Thyroid gland (tissue), 4 donors: ENCODE measurements at places on chromosomes 5 and 9. TPM values are rescaled to one million over a fixed set of nuclear protein-coding genes. Genes with fewer than 3 reads are reported as not detected.
A peak's percentile ranks its signal among the peaks of the same experiment; 100 is the strongest.

DNA sequence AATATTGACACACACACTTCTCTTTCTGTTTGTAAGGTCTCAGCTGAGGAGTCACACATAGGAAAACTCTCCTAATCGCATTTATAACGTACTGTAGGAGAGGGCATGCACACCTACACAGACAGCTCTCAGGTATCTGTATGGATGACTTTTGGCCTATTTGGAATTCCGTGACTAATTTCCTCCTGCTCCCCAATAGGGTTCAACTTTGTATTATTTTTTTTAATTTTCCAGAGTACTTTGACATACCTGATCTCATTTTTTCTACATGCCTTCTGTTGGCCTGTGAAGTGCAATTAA is 195.9 kb downstream of the ARHGAP26 start:
- H3K4me3 ChIP-seq = no peak overlapping the region
- no peak for DNase-seq
- H3K27ac ChIP-seq = no peak overlapping the region
- H3K36me3 ChIP-seq = no peaks in the 10 kb centered on the region
- no peaks in the 10 kb centered on the region for H3K27me3 ChIP-seq
- no peaks in the 10 kb centered on the region for H3K4me1 ChIP-seq

DNA sequence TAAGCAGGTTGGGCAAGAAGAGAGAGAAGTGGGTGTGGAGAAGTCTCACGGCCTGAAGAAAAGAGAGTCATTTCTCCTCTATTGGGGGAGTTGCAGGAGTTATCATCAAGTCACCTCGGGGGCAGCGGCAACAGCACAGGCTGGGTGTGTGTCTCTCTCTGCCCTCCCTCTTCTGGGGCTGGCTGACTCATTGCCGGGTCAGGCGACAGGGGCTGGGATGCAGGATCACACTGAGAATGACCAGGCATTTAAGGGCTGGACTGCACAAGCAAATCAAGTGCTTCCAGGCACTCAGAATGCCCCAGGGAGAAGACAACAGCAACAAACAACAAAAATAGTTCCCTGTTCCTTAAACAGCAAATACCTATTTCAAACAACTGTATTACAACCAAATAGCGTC is 6.3 kb upstream of the EQTN start:
- H3K4me3 ChIP-seq = no peak overlapping the region
- no peak overlapping the region for H3K27ac ChIP-seq
- H3K27me3 ChIP-seq = no peaks in the 10 kb centered on the region
- no peaks in the 10 kb centered on the region for H3K36me3 ChIP-seq
- H3K4me1 ChIP-seq = no peaks in the 10 kb centered on the region
- no peak for DNase-seq

- no peaks in the 10 kb centered on the region for H3K27me3 ChIP-seq
- DNase-seq = no peak
- no peak overlapping the region for H3K27ac ChIP-seq
- H3K4me3 ChIP-seq = no peak overlapping the region
Measured at GRCh38 chr5:38681029-38681706, 124.7 kb upstream of the LIFR start.

The LCN2 gene
- total RNA-seq = 0.45 TPM

The IFNB1 gene
- not detected for total RNA-seq

The ASPN gene
- 2.4 TPM for total RNA-seq

The OR1J2 gene
- not detected for total RNA-seq

DNA sequence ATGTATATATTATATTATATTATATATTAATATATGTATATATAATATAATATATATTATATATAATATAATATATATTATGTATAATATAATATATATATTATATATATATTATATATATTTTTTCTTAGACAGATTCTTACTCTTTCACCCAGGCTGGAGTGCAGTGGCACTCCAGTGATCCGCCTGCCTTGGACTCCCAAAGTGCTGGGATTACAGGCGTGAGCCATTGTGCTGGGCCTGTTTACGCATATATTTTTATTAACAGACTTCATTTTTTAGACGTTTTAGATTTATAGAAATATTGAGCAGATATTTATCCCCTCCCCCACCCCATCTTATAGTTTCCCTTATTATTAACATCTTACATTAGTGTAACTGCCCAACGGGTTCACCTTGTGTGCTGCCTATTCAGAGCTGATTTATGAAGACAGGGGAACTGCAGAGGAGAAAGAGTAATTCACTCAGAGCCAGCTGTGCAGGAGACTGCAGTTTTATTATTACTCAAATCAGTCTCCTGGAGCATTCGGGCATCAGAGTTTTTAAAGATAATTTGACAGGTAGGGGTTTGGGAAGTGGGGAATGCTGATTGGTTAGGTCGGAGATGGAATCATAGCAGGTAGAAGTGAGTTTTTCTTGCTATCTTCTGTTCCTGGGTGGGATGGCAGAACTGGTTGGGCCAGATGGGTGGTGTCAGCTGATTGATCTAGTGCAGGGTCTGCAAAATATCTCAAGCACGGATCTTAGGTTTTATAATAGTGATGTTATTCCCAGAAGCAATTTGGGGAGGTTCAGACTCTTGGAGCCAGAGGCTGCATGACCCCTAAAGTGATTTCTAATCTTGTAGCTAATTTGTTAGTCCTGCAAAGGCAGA is 93.4 kb downstream of the UNC13B start:
- H3K4me1 ChIP-seq = no peaks in the 10 kb centered on the region
- H3K27me3 ChIP-seq = no peaks in the 10 kb centered on the region
- H3K4me3 ChIP-seq = no peak overlapping the region
- H3K27ac ChIP-seq = no peak overlapping the region
- H3K36me3 ChIP-seq = no peaks in the 10 kb centered on the region

DNA sequence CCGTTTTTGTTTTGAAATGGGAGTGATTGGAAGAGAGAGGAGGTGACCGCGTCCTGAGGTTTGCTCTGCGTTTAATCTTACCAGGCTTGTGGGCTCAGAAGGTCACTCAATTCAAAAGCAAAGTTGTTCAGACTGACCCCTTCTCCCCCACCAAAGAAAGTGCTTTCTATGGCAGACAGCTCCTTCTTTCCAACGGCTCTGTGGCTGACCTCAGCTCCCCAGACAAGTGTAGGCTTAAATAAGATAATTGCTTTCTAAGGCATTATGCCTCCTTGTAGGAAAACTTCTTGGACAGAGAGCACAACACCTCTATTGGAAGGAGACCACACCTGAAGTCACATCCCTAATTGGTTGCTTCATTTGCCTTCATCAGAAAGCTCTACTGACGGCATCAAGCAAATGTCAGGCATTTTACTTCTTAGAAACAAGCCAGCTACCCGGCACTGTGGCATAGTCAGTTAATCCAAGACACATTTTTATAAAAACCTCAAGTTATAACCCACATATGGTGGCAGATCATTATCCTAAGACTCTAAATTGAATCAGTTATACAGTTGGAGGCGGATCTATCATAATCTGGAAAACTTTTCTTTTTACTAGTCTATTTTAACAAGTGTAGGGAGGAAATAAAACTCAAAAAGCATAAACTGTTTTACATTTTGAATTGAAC is 94.9 kb downstream of the TMEM174 start:
- H3K27me3 ChIP-seq = no peaks in the 10 kb centered on the region
- no peaks in the 10 kb centered on the region for H3K4me1 ChIP-seq
- DNase-seq = no peak
- H3K27ac ChIP-seq = no peak overlapping the region
- H3K4me3 ChIP-seq = no peak overlapping the region

GRCh38 chr5:138033907-138034306 is 1.0 kb upstream of the FAM13B start:
- no peak for DNase-seq
- no peaks in the 10 kb centered on the region for H3K36me3 ChIP-seq
- peak overlapping the region; percentile 98 for H3K27ac ChIP-seq

The EFNA5 gene
- total RNA-seq = 6.9 TPM

GRCh38 chr9:110257097-110257841 is 962 bp upstream of the TXN start:
- H3K27me3 ChIP-seq = no peaks in the 10 kb centered on the region
- no peaks in the 10 kb centered on the region for H3K36me3 ChIP-seq
- H3K27ac ChIP-seq = peak overlapping the region; percentile 95
- H3K4me3 ChIP-seq = peak overlapping the region; percentile 46

GRCh38 chr5:40985501-40985900 is 76.2 kb downstream of the C7 start:
- H3K36me3 ChIP-seq = no peaks in the 10 kb centered on the region
- H3K27me3 ChIP-seq = no peaks in the 10 kb centered on the region
- DNase-seq = no peak

DNA sequence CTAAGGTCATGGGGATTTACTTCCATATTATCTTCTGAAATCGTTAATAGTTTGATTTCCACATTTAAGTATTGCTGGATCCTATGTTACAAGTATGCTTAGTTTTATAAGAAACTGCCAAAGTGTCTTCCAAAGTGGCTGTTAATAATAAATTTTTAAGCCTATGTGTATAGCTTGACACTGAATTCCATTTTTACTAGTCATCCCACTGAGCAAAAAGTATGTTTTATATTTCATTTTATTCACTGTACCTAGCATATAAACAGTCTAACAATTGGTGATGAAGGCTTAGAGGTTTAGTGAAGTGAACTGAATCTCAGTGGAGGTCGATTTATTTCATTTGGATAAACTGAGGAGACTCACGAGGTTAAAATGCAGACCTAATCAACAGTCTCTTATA is 174.6 kb downstream of the ADAMTS6 start:
- no peak overlapping the region for H3K4me3 ChIP-seq
- DNase-seq = no peak
- no peak overlapping the region for H3K27ac ChIP-seq
- no peaks in the 10 kb centered on the region for H3K27me3 ChIP-seq
- H3K36me3 ChIP-seq = no peaks in the 10 kb centered on the region

DNA sequence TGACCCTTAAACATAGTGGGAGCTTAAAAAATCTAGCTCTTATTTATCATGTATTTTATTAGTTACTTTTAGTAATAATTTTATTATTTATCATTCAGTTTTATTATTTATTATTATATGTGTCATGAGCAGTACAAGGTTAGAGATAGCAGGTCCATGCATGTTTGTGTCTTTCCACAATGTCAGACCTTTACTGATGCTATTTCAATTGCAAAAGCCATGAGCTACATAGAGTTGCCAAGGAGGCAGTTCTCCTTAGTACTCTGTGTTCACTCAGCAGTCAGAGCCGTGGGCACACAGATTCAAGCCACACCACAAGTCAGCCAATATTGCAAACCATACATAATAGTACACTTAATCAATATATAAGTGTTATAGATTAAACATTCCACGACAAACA is 157.9 kb upstream of the NTRK2 start:
- no peak overlapping the region for H3K4me3 ChIP-seq
- peaks cover 32% of the 10 kb centered on the region for H3K4me1 ChIP-seq
- H3K27ac ChIP-seq = no peak overlapping the region
- no peaks in the 10 kb centered on the region for H3K36me3 ChIP-seq

- no peaks in the 10 kb centered on the region for H3K4me1 ChIP-seq
- H3K27me3 ChIP-seq = no peaks in the 10 kb centered on the region
- DNase-seq = no peak
- H3K4me3 ChIP-seq = no peak overlapping the region
Measured at GRCh38 chr9:15361737-15362136, 54.7 kb upstream of the TTC39B start.

DNA sequence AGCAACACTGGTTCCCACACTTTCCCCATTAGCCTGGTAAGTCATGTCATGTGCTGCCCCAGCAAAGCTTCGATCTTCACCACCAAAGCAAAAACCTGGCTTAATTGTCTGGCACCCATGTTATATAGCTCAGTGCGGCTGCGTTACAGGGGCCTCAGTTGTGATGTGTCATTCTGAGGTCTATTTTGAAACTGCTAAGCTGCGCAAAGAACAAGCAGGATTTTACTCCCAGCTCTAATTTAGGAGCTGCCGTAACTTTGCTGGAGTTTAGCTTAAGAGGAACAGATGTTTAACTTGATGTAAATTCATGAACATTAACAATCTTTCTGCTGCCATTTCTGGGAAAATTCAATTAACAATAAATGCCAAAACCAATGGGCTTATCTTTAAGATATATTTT is 274.1 kb downstream of the HSPA4 start:
- H3K4me1 ChIP-seq = no peaks in the 10 kb centered on the region
- no peaks in the 10 kb centered on the region for H3K27me3 ChIP-seq
- DNase-seq = no peak
- no peak overlapping the region for H3K4me3 ChIP-seq

DNA sequence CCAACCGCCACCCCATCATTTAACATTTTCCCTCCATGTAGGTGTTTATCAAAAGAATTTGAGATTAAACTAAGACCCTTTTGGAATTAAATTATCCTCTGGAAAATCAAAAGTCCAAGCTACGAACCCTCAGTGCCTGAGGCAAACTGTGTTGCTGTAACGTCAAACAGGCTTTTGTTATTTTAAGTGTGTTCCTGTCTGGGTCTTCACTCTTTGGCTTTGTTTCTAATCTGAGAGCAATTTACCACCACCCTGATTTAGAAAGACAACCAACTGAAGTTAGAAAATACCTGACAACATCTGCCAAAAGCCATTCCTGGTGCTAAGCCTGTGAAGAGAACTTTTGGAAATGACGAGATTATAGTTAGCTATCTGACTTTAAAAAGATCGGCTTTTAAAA is 199.9 kb downstream of the DIRAS2 start:
- no peak for DNase-seq
- H3K27me3 ChIP-seq = no peaks in the 10 kb centered on the region
- H3K4me3 ChIP-seq = no peak overlapping the region
- H3K27ac ChIP-seq = no peak overlapping the region
- no peaks in the 10 kb centered on the region for H3K36me3 ChIP-seq
- H3K4me1 ChIP-seq = no peaks in the 10 kb centered on the region

GRCh38 chr5:88776692-88777091 is 106.3 kb downstream of the MEF2C start:
- peaks cover 5% of the 10 kb centered on the region for H3K4me1 ChIP-seq
- no peak overlapping the region for H3K27ac ChIP-seq
- H3K4me3 ChIP-seq = no peak overlapping the region
- no peaks in the 10 kb centered on the region for H3K36me3 ChIP-seq

- peaks cover 26% of the 10 kb centered on the region for H3K4me1 ChIP-seq
- H3K4me3 ChIP-seq = no peak overlapping the region
- no peaks in the 10 kb centered on the region for H3K36me3 ChIP-seq
- DNase-seq = no peak
Measured at GRCh38 chr9:72300873-72301272, 64.1 kb downstream of the ZFAND5 start.

GRCh38 chr5:35920890-35921289 is 17.5 kb downstream of the CAPSL start:
- H3K36me3 ChIP-seq = no peaks in the 10 kb centered on the region
- DNase-seq = no peak
- H3K4me1 ChIP-seq = no peaks in the 10 kb centered on the region
- no peak overlapping the region for H3K4me3 ChIP-seq

DNA sequence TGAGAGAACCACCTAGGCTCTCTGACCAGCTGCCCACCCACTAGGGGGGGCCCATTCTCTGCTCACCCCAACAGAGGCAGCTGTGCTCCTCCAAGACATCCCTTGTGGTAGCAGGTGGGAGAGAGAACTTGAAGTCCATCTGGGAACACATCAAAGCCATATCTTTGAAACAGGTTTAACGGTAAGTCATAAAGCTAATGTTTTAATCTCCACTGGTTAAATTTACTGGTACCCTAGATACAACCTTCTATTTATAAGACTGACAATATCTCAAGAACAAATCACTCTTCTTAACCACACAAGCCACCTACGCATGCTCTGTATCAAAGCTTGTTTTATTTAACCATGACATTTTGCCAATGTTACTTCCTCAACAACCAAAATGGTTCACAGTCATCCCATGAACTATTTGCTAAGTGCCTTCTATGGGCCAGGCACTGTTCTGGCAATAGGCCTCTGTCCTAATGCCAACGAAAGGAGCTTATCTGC is 20.4 kb downstream of the AUH start:
- peaks cover 7% of the 10 kb centered on the region for H3K4me1 ChIP-seq
- H3K4me3 ChIP-seq = no peak overlapping the region
- no peaks in the 10 kb centered on the region for H3K27me3 ChIP-seq
- no peak overlapping the region for H3K27ac ChIP-seq
- no peak for DNase-seq

The IL17B gene
- total RNA-seq = 1.7 TPM
